ENCODE measurements at places on chromosomes 1 and 21. TPM values are rescaled to one million over a fixed set of nuclear protein-coding genes. Genes with fewer than 3 reads are reported as not detected.

The NPHS2 gene
- total RNA-seq, result not detected

The LAPTM5 gene
- total RNA-seq, result 0.15 TPM

- H3K27ac ChIP-seq, result no peak overlapping the region
- DNase-seq, result no peak
- no peaks in the 10 kb centered on the region for H3K27me3 ChIP-seq
- no peak overlapping the region for H3K4me3 ChIP-seq
- peaks cover 15% of the 10 kb centered on the region for H3K36me3 ChIP-seq
Observed at GRCh38 chr1:27992276-27992675, 32.5 kb downstream of the XKR8 start.

GRCh38 chr21:39908265-39908923 is 41.2 kb downstream of the PCP4 start:
- no peaks in the 10 kb centered on the region for H3K4me1 ChIP-seq
- H3K4me3 ChIP-seq, result no peak overlapping the region
- no peak overlapping the region for H3K27ac ChIP-seq

DNA sequence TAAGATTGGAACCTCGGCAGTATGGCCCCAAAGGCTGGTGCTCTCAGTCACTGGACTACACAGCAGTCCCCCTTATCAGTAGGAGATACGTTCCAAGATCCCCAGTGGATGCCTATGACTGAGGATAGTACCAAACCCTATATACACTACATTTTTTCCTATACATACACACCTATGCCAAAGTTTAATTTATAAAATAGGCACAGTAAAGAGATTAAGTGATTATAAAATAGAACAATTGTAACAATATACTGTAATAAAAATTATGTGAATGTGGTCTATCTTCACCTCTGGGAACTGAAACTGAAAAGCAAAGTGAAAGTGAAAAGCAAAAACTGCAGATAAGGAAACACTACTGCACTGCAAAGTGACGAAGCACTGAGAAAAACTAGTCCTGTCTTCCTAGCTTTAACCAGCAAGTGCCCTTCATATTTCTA is 96.8 kb downstream of the INTS7 start:
- no peaks in the 10 kb centered on the region for H3K36me3 ChIP-seq
- no peaks in the 10 kb centered on the region for H3K4me1 ChIP-seq
- no peaks in the 10 kb centered on the region for H3K27me3 ChIP-seq
- H3K4me3 ChIP-seq, result no peak overlapping the region
- H3K27ac ChIP-seq, result no peak overlapping the region

DNA sequence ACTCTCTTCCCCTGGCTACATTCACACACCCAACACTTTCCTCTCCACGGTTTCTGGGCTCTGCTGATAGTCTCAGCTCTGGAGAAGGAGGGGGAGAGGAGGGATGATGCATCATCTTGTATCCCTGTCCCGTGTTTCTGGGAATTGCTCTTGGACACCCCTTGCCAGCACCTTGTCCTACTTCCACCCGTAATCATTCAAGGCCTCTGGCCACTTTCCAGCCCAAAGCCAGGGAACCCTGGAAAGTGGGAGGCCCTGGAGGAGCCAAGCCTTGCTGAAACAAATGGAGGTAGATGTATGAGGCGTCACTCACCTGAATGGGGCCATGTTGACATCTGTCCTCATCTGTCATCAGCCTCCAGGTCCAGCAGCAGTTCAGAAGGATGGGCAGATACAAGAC is 4.4 kb downstream of the PLEKHO1 start:
- peaks cover 65% of the 10 kb centered on the region for H3K36me3 ChIP-seq
- H3K27ac ChIP-seq, result no peak overlapping the region
- H3K4me1 ChIP-seq, result peaks cover 4% of the 10 kb centered on the region
- no peaks in the 10 kb centered on the region for H3K27me3 ChIP-seq
- no peak for DNase-seq
- H3K4me3 ChIP-seq, result no peak overlapping the region

The NBPF20 gene
- 0.22 TPM for total RNA-seq

GRCh38 chr1:178940068-178940765 is 69.3 kb upstream of the ANGPTL1 start:
- H3K27me3 ChIP-seq, result no peaks in the 10 kb centered on the region
- H3K4me1 ChIP-seq, result no peaks in the 10 kb centered on the region
- no peak overlapping the region for H3K27ac ChIP-seq

The OR2L2 gene
- total RNA-seq, result 0.11 TPM

DNA sequence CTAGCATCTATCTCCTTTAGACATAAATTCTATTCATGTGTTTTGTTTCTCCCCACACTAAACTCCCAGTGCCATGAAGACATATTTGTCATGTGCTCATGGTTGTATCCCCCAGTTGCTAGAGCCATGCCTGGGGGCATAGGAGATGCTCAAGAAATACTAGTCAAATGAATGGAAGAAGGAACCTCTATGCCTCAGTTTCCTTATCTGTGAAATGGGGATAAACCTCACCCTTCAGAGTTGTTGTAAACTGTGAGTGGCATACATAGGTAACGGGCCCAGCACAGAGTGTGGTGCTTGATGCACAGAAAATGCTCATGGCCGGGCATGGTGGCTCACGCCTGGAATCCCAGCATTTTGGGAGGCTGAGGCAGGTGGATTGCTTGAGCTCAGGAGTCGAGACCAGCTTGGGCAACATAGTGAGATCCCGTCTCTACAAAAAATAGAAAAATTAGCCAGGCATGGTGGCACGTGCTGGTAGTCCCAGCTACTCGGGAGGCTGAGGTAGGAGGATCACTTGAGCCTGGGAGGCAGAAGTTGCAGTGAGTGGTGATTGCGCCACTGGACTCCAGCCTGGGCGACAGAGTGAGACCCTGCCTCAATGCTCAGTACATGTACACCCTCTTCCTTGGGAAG is 8.7 kb downstream of the LDLRAD2 start:
- no peaks in the 10 kb centered on the region for H3K4me1 ChIP-seq
- peaks cover 3% of the 10 kb centered on the region for H3K36me3 ChIP-seq
- H3K27me3 ChIP-seq, result no peaks in the 10 kb centered on the region
- no peak for DNase-seq

GRCh38 chr1:31248276-31248675 is 8.6 kb upstream of the NKAIN1 start:
- no peak overlapping the region for H3K27ac ChIP-seq
- H3K27me3 ChIP-seq, result no peaks in the 10 kb centered on the region
- H3K4me3 ChIP-seq, result no peak overlapping the region
- H3K36me3 ChIP-seq, result no peaks in the 10 kb centered on the region
- H3K4me1 ChIP-seq, result no peaks in the 10 kb centered on the region

- peaks cover 3% of the 10 kb centered on the region for H3K4me1 ChIP-seq
- H3K36me3 ChIP-seq, result peaks cover 38% of the 10 kb centered on the region
- peak; percentile 84 for DNase-seq
- H3K4me3 ChIP-seq, result peak within 1 kb of the TSS; percentile 97
- no peak within 1 kb of the TSS for H3K27ac ChIP-seq
- peaks cover 2% of the 10 kb centered on the region for H3K27me3 ChIP-seq
Observed at GRCh38 chr1:32335790-32336590, at the start of gene MARCKSL1. MARCKSL1 (minus strand) TSS chr1:32336233; CDS start chr1:32336033, 200 bp downstream.

The CCDC185 gene
- total RNA-seq, result not detected

- H3K4me3 ChIP-seq, result no peak overlapping the region
- no peaks in the 10 kb centered on the region for H3K36me3 ChIP-seq
- no peak overlapping the region for H3K27ac ChIP-seq
- no peak for DNase-seq
- peaks cover 4% of the 10 kb centered on the region for H3K4me1 ChIP-seq
- no peaks in the 10 kb centered on the region for H3K27me3 ChIP-seq
Observed at GRCh38 chr1:204477036-204477740, 17.4 kb downstream of the PIK3C2B start.

The CLCA1 gene
- total RNA-seq, result not detected

DNA sequence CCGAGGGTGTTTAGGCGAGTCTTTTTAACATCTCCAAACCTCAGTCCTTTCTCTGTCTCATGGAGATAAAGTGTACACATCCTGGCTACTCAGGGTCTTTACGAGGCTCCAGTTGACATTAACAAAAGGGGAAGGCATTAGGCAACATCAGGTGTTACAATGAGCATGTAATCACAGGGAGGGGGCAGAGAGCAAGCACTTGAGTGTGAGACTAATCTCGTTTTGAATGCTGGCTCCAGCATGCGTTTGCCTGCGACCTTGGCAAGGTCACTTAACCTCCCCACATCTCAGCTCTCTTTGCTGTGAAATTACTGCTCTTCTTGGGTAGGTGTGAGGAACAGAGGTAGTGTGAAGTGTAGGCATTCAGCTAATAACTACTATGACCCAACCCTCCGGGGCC is 3.1 kb downstream of the TNNT2 start:
- no peak overlapping the region for H3K4me3 ChIP-seq
- H3K4me1 ChIP-seq, result peaks cover 19% of the 10 kb centered on the region
- H3K36me3 ChIP-seq, result no peaks in the 10 kb centered on the region
- no peaks in the 10 kb centered on the region for H3K27me3 ChIP-seq

GRCh38 chr1:48923116-48923515 is 146.4 kb upstream of the BEND5 start:
- H3K27me3 ChIP-seq, result no peaks in the 10 kb centered on the region
- H3K36me3 ChIP-seq, result no peaks in the 10 kb centered on the region
- H3K4me3 ChIP-seq, result no peak overlapping the region

DNA sequence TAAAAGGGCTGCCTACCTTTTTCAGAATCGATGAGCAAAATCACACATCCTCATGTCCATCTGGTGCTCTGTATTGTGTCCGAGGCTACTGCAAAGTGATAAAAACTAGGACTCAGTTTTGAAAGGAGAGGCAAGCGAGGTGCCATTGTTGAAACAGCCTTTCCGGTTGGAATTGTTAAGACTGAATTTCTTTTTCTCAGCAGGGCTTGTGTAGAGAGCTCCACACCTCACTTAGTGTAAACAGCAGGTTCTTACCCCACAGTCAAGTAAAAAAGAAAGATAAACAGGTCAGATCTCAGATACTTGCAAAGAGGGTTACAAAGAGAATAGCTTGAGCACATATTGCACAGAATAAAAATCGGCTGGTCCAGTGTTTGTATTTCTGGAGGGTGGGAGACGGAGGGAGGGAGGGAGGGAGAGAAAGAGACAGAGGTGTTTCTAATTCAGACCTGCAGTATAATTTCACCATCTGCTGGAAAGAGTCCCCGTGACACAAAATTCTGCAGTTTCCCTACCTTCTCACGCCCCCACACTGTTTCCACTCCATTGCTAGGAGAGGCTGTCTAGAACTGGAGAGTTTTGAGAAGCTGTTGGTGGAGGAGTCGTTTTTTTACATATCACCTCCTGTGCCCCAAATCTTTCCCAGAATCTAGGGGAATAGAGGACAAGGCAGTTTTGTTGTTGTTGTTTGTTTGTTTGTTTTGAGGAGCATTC is 82.5 kb downstream of the EDEM3 start:
- no peak for DNase-seq
- peaks cover 8% of the 10 kb centered on the region for H3K4me1 ChIP-seq
- no peaks in the 10 kb centered on the region for H3K27me3 ChIP-seq
- H3K4me3 ChIP-seq, result peak overlapping the region; percentile 27
- H3K27ac ChIP-seq, result no peak overlapping the region
- H3K36me3 ChIP-seq, result no peaks in the 10 kb centered on the region

The C1orf87 gene
- total RNA-seq, result 0.33 TPM

DNA sequence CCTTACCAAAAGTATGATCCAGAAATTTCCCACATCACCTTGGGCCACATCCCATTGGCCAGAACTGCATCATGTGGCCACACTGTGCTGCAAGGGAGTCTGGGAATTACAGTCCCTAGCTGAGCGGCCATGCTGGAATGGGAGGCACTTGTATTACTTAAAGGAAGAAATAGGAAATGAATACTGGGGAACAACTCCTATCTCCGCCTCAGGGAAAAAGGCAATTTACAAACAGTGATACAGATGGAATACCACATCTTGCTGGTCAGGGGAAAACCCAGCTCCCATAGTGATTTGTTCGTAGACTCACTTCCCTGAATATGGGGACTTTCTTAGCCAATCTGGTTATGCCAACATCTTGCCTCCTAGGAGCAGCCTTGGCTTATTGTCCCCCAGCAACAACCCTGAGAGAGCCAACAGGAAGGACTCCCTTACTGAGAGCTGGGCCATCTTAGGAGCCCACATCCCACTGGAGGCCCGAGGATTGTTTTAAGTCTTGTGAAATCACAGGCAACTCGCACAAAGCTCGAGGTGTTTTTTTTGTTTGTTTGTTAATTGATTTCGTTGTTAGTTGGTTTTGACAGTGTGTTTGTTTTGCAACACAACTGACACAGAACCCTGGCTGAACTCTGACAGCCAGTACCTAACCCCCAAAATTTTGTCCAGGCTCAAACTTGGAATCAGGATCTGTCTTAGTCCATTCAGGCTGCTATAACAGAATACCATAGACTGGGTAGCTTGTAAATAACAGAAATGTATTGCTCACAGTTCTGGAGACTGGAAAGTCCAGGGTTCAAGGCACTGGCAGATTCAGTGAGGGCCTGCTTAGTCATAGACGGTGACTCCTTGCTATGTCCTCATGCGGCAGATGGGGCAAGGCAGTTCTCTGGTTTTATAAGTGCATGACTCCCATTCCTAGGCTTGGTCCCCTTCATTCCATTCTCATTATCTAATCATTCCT is 14.9 kb downstream of the CDA start:
- no peaks in the 10 kb centered on the region for H3K36me3 ChIP-seq
- no peak for DNase-seq
- no peak overlapping the region for H3K27ac ChIP-seq
- H3K4me1 ChIP-seq, result no peaks in the 10 kb centered on the region

DNA sequence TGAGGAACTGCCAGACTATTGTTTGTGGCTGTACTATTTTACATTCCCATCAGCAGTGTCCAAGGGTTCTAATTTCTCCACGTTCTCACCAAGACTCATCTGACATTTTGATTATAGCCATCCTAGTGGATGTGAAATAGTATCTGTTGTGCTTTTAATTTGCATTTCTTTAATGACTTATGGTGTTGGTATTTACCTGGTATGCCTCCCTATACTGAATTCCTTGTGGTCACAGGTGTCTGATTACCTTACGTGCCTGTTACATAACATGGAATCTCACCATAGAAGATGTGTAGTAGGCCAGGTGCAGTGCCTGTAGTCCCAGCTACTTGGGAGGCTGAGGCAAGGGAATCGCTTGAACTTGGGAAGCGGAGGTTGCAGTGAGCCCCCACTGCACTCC is 13.5 kb downstream of the ZYG11A start:
- no peak for DNase-seq
- H3K4me1 ChIP-seq, result no peaks in the 10 kb centered on the region
- no peak overlapping the region for H3K27ac ChIP-seq
- H3K27me3 ChIP-seq, result no peaks in the 10 kb centered on the region

GRCh38 chr1:160009081-160009480 is 22.7 kb downstream of the PIGM start:
- no peak overlapping the region for H3K4me3 ChIP-seq
- no peaks in the 10 kb centered on the region for H3K36me3 ChIP-seq

DNA sequence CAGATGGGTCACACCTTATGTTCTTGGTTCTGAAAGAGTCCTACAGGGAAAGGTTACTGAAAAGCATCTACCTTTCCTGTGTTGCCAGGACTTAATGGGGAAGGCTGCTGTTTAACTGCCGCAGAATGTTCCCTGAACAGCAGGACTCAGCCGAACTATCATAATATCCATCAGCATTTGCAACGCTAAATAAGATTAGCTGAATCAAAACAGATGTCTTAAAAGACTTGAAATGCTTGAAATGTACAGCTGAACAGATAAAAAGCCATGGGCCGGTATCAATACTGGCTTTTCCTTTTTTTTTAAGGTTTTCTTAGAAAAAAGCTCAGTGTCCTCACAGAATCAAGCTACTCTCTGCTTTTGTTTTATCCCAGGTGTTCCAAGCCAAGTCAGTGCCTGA is 19.7 kb upstream of the ATP13A2 start:
- H3K27me3 ChIP-seq, result no peaks in the 10 kb centered on the region
- H3K4me3 ChIP-seq, result no peak overlapping the region
- H3K27ac ChIP-seq, result no peak overlapping the region
- H3K4me1 ChIP-seq, result no peaks in the 10 kb centered on the region

The SPRR2G gene
- not detected for total RNA-seq

- H3K36me3 ChIP-seq, result no peaks in the 10 kb centered on the region
- H3K4me3 ChIP-seq, result no peak overlapping the region
- H3K27me3 ChIP-seq, result no peaks in the 10 kb centered on the region
- DNase-seq, result no peak
- H3K27ac ChIP-seq, result no peak overlapping the region
- peaks cover 4% of the 10 kb centered on the region for H3K4me1 ChIP-seq
Observed at GRCh38 chr1:214018386-214019268, 30.9 kb downstream of the PROX1 start.

All from H9 (cell line).